HT-29 (cell line): ENCODE measurements at places on chromosomes 16 and 17. TPM values are rescaled to one million over a fixed set of nuclear protein-coding genes. Genes with fewer than 3 reads are reported as not detected.

The STXBP4 gene
- 3.4 and 4.1 TPM in 2 replicates for total RNA-seq

The ELMO3 gene
- 55.2 and 57.4 TPM in 2 replicates for total RNA-seq

The CDK12 gene
- 40.7 and 53.5 TPM in 2 replicates for total RNA-seq

The RHOT2 gene
- 209 and 211 TPM in 2 replicates for total RNA-seq

The KRTAP3-1 gene
- total RNA-seq: not detected in 2 replicates

The FBXO39 gene
- total RNA-seq: not detected in 2 replicates

The OR3A3 gene
- not detected in 2 replicates for total RNA-seq

The CCDC40 gene
- 5.5 and 7.0 TPM in 2 replicates for total RNA-seq

The AKAP10 gene
- total RNA-seq: 4.4 and 5.9 TPM in 2 replicates

GRCh38 chr17:5128905-5129535 is 13.2 kb downstream of the USP6 start:
- no peak for DNase-seq

DNA sequence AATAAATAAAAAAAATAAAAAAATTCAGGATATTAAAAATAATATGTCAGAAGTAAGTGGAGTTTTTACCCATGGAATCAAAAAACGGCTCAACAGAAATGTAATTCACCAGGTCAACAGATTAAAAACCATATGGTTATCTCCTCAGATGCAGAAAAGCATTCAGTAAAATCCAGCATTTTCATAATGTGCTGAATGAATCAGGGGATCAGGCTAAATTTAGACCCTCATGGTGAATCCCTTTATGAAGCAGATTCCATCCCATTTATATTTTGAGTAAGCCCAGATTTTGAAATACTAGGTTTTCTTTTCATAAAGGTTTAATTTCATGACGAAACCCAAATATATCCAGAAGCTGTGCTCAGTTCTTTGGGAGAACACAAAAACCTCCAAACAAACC is 84.4 kb downstream of the OR1D5 start:
- DNase-seq: no peak

DNA sequence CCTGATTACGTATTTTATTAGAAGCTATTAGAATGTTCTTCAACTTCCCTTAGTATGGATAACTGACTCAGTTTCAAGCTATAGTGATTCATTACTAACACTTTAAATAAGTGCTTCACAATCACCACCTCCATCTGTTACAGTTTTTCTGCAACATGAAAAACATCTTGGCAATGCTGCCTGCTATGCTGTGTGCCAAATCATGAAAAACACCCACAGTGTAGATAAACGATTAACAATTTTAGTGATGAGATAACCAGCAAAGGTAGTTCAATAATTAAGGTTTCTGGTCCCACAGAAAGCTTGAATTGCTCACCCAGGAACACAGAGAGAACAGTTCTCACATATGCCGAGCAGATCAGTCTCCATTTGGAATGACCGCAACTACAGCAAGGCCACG is 51.4 kb upstream of the SLC25A19 start:
- DNase-seq: no peak

- DNase-seq: no peak
Measured at GRCh38 chr17:68697850-68698361, 96.7 kb upstream of the FAM20A start.

DNA sequence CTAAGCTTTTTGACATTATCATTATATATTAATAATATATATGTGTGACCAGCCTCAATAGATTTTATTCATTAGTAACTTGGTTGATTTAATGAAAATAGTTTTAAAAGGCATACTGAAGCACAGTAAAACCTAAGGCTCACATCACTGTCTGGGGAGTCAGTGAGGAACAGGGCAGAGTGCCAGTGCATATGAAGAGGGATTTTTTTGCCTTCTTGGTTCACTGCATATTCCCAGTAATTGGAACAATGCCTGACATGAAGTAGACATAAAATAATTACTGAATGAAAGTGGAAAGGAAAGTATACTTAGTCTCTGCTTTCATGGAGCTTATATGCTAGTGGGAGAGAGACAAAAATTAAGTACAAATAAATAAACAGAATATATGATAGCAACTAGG is 81.1 kb downstream of the FTO start:
- no peak for DNase-seq

DNA sequence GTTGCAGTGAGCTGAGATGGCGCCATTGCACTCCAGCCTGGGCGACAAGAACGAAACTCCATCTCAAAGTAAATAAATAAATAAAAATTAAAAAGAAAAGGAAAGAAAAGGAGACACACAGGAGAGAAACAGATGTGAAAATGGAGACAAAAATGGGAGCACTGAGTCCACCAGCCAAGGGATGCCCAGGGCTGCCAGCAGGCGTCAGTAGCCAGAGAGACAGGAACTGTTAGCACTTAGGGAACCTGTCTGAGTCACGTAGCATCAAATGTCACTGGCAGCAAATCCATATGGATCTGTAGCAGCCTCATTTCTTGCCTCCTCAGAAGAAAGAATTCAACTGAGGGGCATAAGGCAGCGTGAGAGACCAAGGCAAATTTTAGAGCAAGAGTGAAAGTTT is 79.7 kb downstream of the CYLD start:
- DNase-seq: peak; percentile 12

DNA sequence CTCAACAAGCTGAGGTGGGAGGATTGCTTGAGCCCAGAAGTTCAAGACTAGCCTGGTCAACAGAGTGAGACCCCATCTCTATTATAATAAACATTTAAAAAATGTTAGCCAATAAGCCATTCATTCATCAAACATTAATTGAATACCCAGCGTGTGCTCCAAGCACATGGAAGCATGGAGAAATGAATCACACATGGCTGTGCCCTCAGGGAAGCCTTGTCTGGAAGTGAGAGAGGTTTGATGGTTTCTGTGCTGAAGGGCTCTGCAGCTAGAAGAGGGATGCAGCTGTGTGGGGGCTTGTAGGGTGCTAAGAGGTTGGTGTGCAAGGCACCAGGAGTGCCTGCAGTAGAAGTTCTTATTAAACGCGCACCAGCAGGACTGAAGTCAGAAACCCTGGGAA is 11.2 kb downstream of the CYB5D2 start:
- DNase-seq: no peak

DNA sequence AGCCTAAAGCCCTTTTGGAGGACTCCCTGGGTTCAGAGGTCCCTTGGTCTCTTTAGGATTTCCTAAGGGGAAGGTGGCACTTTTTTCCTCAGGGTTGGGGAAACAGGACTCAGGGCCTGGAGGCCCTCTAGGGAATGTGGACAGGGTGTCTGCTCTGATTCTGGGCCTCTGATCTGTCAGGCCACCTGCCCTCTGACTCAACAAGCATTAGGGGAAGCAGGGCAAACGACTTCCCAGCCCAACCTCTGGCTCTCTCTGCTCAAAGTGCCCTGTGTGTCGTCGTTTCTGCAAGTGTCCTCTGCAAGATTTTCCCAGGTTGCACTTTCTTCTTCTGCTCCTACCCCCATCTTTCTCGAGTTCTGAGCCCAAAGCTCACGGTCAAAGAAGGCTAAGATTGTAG is 6.6 kb upstream of the IGFBP4 start:
- no peak for DNase-seq

DNA sequence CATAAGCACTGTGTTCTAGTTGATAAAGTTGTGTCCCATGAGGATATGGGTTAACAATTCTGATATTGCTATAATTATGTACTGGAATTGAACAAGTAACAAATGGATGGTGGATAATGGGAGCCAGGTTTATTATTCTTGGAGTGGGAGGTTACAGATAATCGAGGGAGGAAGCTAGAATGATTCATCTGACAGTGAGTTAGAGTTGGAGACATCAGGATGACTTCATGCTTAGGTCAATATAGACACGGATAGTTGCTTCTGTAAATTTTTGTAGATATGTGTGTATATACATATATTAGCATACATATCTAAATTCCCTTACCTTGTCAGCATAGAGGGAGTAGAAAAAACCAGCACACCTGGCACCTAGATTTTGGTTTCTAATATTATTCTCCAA is 293.4 kb downstream of the SHISA9 start:
- no peak for DNase-seq

DNA sequence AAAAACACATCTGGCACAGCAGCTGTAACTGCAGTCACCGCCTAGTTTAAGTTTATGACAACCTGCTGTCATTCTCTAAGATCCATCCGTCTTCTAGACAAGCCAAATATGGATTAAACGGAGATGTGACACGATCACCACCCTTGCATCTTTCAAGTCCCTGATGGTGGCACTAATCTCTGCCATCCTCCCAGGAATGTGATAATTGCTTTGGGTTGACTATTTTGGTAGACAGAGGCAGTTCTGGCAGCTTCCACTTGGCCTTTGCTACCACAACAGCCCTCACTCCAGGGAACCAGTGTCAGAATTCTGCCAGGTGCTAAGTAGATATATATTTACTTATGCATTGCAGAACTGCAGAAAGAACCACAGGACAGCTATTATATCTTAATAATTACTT is 81.3 kb downstream of the ADCY9 start:
- DNase-seq: no peak

DNA sequence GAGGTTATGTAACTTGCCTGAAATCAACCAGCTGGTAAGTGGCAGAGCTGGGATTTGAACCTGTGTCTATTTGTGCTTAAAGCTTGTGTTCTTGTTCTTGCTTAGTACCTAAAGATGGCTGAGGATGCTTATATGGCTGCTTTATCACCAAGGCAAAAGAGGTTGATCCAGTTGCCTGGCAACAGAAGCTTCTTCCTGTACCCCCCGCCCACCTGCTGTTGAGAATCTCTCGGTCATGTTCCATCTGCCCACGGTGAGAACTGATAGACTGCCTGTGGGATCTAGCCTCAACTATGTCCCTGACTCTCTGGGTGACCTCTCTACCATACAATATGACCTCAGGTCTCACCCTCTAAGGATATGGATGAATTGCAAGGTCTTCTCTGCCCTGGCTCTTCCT is 60.7 kb downstream of the ABCC6 start:
- no peak for DNase-seq

DNA sequence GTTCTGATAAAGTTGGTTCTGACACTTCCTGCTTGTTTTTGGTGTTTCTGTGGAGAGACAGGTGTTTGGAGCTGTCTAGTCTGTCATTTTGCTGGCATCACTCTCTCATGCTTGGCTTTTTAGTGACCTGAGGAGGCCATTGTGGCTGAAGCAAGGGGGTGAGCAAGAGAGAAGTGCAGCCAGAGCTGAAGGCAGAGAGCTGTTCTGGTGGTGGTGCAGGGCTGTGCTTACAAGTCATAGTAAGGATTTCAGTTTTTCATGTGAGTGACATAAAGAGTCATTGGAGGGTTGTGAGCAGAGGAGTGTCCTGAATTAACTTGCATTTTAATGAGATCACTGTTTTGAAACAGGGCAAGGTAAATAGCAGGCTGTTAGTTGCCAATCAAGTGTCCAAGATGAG is 97.5 kb downstream of the CHD9 start:
- DNase-seq: no peak

DNA sequence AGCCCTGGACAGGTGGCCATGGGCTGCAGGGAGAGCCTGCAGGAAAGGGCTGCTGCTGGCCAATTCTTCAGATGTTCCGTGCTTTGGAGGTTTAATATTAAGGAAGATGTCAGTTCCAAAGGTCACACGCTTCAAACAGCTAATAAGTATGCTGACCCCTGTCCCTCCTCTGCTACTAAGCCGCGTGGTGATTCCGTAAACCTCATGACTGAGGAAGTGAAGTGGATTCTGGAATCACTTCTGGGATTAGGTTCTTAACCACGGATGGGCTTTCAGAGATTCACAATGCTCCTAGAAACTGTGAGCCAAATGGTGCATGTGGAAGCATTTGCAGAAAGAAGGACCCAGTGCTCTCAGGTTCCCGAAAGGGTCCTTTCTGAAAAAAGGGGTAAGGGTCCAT is 28.5 kb upstream of the ERN1 start:
- DNase-seq: no peak

- no peak for DNase-seq
Measured at GRCh38 chr17:77493901-77494663, 353.3 kb downstream of the SEC14L1 start.

- DNase-seq: peak; percentile 70
Measured at GRCh38 chr17:40168262-40168832, 8.9 kb upstream of the RAPGEFL1 start.

GRCh38 chr16:85753976-85754375 is 3.1 kb upstream of the C16orf74 start:
- DNase-seq: no peak

DNA sequence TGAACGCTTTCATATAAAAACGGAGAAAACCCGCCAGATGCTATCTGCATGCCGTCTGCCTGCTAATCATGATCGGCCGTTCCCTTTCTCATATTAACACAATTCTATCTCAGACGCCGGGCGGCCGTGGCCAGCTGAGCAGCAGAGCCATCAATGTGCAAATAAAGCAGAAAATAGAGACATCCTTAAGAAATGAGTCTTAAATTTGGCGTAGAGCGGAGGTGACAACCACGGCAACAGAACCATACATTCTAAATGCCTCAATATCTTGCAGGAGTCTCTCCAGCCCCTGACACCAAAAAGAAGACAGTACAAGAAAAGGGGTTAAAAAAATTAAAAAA is 2.7 kb upstream of the IRX5 start:
- peak; percentile 42 for DNase-seq

- DNase-seq: no peak
Measured at GRCh38 chr16:4525069-4525468, 13.5 kb downstream of the CDIP1 start.

DNA sequence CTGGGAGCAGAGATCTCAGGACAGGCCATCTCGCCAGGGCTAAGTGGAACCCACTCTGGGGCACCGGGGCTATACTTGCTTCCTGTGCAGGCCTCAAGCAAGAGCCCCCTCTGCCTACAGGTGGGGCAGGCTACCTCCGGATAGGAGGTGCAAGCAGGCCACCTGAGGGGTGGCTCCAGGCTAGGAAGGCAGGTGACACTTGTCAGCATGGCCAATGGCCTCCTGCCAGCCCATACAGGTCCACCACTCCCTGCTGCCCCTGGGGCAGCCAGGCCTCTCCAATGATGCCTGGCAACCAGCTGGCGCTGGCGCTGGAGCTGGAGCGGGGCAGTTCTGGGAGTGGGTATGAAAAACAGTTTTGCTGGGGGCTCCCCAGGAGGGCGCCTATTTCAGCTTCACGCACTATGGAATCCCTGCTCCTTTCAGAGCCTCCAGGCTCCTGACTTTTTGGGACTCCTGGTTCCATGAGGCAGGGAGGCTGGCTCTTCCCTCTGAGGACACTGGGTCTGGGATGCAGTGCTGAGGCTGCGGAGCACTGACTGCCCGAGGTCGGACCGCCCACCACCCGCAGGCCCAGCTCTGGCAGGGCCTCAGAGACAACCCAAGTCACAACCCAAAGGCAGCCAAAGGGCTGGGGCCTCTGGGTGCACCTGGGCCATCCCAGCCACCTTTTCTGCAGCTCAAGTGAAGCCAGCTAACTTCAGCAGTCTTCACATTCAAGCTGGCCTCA is 8.4 kb upstream of the SREBF1 start:
- no peak for DNase-seq

GRCh38 chr17:36900160-36900512 is 37.1 kb upstream of the LHX1 start:
- DNase-seq: no peak

GRCh38 chr16:85888405-85889331 is 10.3 kb upstream of the IRF8 start:
- no peak for DNase-seq

GRCh38 chr17:43591779-43592562 is 45.8 kb upstream of the ETV4 start:
- DNase-seq: no peak
